ENCODE measurements at places on chromosomes 5 and 9.

DNA sequence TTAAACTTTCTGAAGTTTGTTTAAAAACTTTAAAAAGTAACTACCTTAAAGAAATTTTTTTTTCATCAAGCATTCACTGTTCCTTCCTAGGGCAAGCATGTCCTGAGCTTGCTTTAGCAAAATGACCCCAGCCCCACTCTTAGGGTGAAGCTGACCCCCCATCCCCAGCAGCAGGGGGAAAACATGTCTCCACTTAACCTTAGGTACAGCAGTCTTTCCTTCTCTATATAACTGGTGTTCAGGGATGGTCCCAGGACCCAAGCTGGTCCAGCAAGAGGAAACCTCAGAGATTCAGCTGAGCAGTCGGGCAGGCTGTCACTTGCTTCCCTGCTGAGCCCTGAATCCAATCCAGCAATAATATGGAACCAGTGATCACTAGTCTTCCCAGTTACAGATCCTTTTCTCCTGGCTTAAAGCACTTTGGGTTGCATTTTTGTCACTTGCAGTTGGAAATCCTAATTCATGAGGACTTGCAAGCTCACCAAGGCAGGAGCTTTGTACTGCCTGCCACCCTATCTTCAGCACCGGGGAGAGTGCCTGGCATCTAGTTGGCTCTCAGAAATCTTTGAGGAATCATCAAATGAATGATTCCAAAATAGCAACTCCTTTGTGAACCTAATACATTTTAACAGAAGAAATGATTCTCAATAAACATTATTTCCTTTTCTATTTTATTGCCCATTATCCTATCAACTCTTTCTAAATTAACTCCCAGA, 91.2 kb downstream of the FSTL4 start:
- no peak for DNase-seq

DNA sequence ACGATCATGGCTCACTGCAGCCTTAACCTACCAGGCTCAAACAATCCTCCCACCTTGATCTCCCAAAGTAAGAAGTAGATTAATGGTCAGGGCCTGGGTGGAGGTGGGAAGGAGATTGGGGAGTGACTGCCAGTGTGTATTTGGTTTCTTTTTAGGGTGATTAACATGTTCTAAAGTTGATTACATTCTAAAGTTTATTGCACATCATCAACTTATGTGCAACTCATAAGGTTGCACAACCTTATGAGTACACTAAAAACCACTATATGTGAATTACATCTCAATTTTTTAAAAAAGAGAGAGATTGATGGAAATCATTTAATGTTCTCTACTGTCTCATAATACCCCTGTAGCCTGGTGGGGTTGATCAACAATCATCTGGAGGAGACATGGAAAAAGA, 218.1 kb downstream of the AOPEP start:
- DNase-seq: no peak

DNA sequence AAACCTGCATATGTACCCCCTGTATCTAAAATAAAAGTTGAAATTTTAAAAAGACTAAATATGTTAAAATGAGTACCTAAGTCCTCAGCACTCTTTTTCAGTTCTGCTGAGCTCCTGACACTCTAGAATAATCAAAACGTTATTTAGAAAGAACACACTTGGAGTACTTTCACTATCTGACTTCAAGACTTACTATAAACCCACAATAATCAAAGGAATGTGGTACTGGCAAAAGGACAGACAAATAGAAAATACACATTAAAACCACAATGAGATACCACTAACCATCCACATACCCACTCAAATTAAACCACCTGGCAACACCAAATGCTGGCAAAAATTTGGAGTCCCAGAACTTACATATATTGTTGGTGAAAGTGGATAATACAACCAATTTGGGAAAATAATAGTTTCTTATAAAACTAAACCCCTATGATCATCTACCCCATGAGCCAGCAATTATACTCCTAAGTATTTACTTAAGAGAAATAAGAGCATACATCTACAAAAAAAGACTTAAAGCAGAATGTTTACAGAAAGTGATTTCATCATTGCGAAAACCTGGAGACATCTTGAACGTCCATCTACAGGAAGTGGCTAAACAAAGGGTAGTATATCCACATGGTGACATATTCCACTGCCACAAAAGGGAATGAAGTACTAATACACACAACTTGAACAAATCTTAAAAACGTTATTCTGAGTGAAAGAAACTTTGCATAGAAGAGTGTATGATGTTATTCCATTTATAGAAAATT, 12.8 kb upstream of the PRSS3 start:
- no peak for DNase-seq

- no peak for DNase-seq
These were observed 12.2 kb downstream of the ERGIC1 start for GRCh38 chr5:172846249-172846648.

DNA sequence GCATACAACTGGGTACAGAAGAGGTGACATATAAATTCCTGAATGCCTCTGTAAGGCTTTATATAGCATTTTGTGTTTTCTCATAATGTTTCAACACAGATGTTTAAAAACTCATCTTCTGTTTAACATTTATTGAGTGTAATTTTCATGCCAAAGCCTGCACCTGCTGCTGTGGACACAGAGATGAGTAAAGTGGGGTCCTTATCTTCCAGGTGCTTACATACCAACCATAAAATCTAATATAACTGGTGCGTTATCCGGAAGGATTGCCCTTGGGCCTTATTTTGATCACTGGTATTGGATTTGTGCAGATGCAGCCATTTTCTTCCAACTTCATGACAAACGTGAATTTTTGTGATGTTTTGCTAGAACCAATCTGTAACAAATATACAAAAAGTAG, 222.3 kb downstream of the DMRT2 start:
- no peak for DNase-seq

- no peak for DNase-seq
These were observed 44.8 kb upstream of the ALDOB start for GRCh38 chr9:101480386-101480785.

DNA sequence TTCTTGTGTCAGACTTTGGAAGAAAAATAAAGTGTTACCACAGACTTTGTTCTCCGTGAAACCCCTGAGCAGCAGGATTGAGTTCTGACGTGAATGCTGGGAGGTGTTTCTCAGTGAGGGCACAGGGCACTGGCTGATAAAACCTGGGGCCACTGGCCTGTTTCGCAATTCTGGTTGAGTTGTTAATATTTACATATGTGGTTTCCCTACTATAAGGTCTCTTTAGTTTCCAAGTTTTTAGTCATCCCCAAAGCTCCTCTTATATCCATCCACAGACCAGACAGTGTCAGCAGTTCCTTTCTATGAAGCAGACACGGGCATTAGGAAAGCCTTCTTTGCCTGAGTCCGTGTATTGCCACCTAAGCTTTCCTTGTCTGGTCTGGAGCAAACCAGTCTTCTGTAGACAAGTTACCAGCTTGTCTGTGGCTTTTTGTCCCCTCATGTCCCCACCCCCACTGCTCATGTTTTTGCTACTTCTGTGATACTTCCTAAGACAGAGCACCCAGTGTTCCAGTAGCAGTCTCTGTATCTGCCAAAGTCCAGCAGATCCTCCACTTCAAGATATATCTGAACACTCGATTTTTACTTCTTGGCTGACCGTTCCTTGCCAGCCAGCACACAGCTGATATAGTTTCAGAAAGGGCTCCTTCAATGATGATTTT, 42.0 kb downstream of the ACO1 start:
- peak; percentile 56 for DNase-seq
